ENCODE measurements at places on chromosomes 11 and 22. TPM values are rescaled to one million over a fixed set of nuclear protein-coding genes. Genes with fewer than 3 reads are reported as not detected.

TUBGCP6 gene
- total RNA-seq = 30.5 TPM

OVOL1 gene
- total RNA-seq = not detected

OR10G8 gene
- total RNA-seq = not detected

PATE4 gene
- not detected for total RNA-seq

OR2AG1 gene
- not detected for total RNA-seq

OR6A2 gene
- 0.19 TPM for total RNA-seq
